Esophagus squamous epithelium (tissue), 5 donors: ENCODE measurements at places on chromosomes 3 and 15.

DNA sequence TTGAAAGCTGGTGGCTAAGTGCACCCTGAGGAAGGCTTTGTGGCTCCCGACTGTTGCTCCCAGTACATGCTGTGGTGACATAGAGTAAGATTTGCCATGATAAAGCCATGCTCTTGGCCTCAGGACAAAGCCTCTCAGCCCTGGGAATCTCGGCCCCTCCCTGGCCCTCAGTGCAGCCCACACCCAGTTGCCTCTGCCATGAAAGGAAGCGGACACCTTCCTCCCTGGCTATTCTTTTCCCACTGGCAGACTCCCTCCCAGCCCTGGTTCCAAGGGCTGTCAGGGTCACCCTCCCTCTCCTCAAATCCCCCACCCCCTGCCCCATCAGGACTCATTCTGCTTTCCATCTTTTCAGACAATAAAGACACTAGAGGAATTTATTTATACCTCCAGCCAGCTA lies 119.8 kb upstream of the NEO1 start:
- DNase-seq: no peak

DNA sequence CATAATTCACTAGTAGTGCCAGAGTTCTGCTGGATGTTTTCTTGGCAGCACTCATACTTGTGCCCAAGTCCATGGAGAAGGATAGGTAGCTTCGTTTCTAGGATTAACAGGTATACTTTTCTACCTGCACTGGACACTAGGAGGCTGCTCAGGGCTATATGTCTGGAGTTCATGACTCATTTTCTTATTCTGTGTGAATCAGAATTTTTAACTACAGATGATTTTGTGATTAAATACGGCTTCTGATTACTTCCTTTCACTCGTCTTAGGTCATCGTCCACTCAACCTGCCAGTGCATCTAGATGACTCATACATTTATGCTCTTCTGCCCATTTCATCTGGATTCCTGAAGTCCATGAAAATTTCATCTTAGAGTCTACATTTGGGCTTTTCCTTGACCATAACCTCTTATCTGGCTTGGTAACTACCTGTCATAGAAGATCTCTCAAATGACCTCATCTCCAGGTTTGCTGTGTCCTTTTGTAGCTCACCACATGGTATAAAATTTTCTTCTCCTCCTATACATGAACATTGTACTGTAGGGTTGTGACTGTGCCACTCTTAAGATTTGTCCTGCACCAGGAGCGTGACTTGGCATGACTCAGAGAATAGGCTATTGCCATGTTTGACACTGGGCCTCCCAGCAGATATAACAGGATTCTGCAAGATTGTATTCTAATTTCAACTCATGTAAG lies 66.7 kb upstream of the GCSAM start:
- DNase-seq: no peak

GRCh38 chr3:133745981-133746711 lies at the start of gene TF:
TSS of gene TF (plus strand) at chr3:133746393. CDS start at chr3:133746441, 48 bp downstream.
- no peak for DNase-seq

GRCh38 chr3:100104442-100104798 lies 9.9 kb downstream of the FILIP1L start:
- DNase-seq: no peak

GRCh38 chr3:158702815-158703481 lies 29.3 kb downstream of the RARRES1 start:
- DNase-seq: no peak

- DNase-seq: no peak
Measured at GRCh38 chr3:117184574-117184973, 475.0 kb downstream of the TUSC7 start.

- DNase-seq: no peak
Measured at GRCh38 chr3:143418391-143418790, 298.8 kb downstream of the CHST2 start.

DNA sequence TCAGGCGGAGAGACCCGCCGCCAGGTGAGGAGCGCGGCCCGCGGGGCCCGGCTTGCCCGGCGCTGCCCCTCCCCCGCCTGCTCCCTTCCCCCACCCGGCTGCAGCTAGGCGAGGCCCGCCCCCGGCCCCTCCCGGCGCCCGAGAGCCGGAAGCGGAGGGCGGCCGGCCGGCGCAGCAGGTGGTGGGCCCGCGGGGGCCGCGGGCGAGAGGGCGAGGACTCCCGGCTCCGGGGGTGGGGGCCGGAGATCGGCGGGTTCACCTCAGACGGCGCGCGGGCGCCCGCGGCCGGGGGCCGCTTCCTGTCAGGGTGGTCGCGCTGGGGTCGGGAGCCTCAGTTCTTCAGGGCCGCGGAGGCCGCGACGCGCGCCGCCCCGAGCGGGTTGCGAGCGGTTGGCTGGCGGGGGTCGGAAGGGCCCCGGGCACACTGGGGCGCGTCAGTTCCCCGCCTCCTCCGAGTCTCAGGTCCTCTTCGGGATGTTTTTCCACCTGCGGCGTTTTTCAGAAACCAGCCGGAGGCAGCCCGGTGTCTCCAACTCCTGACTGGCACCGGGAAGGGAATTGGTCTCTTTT lies 395 bp downstream of the ZFAND6 start:
- no peak for DNase-seq

- no peak for DNase-seq
Measured at GRCh38 chr3:127171721-127172120, 21.2 kb upstream of the PRR23E start.

- DNase-seq: no peak
Measured at GRCh38 chr3:194608981-194609380, 24.2 kb downstream of the TMEM44 start.

- DNase-seq: no peak
Measured at GRCh38 chr3:109728861-109729494, 391.6 kb upstream of the DPPA4 start.

DNA sequence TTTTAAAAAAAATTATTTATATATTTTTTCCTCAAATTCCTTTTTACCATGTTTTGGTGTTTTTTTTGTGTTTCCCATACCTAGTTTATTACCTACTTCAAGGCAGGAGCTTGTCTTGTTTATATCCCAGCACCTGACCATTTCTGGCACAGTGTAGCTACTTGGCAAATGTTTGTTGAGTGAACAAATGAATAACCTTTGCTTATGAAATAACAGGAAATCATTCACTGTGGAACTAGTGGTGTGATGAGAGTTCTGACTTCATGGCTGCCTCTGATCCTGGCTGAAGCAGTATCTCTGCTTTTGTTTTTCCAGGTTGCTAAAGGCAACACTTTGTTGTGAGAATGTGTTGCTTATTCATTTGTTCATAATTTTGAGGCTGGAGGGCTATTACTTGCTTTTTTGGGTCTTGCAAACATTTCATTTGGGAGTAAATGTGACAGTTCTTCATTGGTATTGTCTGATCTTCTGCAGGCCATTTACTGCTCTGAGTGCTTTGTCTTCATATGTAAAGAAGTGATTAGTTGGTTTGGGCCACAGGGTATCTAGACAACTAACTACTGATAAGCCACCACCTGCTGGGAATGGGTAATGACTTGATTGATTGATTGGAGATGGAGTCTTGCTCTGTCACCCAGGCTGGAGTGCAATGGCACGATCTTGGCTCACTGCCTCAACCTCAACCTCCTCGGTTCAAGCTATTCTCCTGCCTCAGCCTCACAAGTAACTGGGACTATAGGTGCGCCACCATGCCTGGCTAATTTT lies 5.7 kb downstream of the RAD54L2 start:
- DNase-seq: no peak

DNA sequence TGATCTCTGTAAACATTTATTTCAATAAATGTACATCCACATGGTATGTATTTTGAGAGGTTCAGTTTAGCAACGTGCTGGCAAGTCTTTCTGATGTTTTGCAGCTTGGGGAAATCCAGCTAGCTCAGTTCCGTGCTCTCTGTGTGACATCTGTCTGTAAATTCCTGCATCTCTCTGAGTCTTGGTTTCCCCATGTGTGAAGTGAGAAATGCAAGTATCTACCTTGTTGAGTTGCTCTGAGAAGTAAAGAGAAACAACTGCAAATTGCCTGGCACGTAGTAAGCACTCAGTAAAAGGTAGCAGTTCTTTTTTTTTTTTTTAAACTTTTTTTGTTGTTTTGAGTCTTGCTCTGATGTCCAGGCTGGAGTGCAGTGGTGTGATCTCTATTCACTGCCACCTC lies 30.2 kb upstream of the MORF4L1 start:
- DNase-seq: no peak

DNA sequence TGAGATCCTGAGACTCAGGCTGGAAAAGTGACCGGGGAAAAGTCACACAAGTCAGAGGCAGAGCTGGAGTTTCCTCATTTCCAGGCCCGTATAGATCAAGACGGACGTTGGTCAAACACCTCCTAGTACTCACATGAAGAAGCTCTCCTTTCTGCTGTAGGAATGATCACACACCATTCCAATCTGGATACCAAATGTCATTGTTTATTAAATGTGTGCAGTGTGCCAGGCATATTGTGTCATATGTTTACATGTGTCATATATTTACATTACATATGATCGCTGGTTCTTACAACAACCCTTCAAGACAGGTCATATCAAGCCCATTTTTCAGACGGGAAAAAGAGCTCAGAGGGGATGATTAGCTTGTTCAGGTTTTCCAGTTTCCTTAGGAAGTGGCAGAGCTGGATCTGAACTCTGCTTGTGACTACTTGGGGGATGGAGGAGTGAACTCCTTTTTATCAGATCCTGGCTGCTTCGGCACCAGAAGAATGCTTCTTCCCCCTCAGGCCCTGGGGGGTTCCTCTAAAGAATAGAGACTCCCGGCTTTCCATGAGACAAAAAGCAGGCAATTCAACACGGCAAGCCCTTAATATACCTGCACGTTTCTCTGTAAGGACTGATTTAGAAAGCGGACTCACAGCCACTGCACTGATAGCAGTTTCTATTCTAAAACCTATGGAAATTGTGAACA lies 41.9 kb downstream of the FAM43A start:
- no peak for DNase-seq

DNA sequence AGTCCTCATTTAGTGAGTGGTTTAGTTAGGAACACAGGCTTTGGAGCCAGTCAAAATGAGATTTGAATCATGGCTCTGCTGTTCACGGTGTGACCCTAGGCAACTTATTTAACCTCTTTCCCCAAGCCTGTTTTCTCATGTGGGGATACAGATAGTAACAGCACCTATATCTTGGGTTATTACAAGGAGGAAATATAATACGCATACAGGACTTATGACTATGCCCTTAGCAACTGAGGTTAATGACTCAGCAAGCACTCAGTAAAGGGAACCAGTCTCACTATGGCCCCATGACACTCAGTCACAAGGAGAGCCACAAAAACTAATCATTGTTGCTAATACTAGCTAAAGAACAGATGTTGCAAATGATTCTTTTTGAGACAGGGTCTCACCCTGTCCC lies 45.9 kb downstream of the SUMF1 start:
- no peak for DNase-seq

GRCh38 chr3:78887547-78888011 lies 880.2 kb downstream of the ROBO1 start:
- no peak for DNase-seq

DNA sequence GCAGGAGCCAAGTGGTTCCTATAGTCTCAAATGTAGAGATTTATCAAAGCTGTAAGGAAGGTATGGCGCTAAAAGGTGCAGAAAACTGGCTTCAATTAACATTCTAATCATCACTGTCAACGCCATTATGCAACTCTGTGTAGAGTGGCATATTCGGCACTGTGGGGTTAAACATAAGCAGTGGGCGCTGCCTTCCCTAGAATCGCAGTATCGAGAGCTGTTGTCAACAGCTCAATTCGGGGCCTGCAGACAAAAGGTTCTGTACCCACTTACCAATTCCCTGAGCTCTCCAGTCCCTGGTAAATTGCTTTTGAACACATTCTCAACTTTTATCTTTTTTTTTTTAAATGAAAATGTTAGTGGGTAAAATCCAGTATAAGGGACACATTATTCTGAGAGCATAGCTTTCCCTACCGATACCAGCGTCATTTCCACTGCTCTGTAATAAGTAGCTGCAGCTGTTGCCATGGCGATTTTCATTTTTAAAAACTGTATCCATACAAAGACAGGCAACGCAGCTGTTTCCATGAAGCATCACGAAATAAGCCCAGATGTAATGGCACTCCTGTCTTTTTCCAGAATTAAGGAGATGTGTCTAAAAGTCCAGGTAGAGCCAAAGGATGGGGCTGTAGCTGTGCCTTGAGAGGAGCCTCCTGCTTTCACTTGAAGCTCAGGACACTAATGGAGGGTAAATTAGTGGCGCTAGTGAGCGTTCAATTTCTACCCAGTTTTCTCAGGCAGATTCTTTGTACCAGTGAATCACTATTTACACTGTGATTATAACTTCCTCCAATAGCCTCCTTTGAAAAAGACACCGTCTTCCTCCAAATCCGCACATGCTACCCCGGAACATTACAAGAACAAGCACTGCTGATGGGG lies 250.3 kb downstream of the SLC9A9 start:
- DNase-seq: no peak

- no peak for DNase-seq
Measured at GRCh38 chr3:126448893-126449180, 26.9 kb downstream of the ZXDC start.

GRCh38 chr3:64028754-64029153 lies 5.5 kb upstream of the PSMD6 start:
- DNase-seq: no peak

DNA sequence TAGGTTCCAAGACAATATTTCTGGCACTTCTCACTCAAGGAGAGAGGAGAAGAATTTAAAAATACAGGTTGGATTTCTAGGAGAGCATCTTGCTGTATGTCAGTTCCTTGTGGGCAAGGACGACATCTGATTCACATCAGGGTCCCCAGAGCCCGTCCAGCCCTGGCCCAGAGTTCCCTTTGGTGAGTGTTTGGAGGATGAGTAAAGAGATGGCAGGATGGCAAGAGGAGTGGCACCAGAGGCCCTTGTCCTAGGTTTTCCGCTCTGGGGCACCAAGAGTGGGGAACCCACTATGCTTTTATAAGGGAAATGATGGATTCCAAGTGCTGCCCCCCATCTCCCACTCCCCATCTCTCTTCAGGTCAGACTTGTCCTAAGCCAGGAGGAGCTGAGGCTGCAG lies 181.8 kb downstream of the TBC1D2B start:
- DNase-seq: no peak

- no peak for DNase-seq
Measured at GRCh38 chr15:98924401-98925049, 83.1 kb downstream of the PGPEP1L start.

DNA sequence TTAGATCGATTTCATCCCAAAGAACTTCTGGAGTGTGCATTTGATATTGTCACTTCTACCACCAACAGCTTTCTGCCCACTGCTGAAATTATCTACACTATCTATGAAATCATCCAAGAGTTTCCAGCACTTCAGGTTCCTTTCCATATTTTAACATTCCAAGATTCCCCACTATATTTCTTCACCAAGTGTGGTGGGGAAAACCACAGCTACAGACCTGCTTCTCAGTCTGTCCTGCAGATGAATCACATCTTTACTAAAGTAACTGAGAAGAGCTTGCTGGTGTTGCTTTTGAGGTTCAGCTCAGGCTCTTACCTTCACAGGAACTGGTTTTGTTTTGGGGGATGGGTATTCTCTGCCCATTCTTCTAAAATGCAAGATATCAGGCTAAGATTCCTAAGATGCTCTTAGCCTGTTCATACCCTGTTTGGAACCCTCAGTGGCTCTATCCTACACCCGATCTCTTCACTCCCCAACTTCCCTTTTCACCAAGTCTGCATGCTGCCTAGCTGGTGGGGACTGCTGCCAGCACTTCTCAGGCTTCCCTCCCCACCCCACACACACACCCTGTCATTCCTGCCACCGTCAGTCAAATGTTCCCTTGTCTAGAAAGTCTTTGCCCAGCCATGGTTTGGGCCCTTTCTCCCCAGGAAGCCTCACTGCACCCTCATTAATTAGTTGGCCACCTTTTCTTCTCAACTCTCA lies 30.8 kb downstream of the SRP14 start:
- no peak for DNase-seq
